ENCODE measurements at places on chromosomes 16 and 17.

DNA sequence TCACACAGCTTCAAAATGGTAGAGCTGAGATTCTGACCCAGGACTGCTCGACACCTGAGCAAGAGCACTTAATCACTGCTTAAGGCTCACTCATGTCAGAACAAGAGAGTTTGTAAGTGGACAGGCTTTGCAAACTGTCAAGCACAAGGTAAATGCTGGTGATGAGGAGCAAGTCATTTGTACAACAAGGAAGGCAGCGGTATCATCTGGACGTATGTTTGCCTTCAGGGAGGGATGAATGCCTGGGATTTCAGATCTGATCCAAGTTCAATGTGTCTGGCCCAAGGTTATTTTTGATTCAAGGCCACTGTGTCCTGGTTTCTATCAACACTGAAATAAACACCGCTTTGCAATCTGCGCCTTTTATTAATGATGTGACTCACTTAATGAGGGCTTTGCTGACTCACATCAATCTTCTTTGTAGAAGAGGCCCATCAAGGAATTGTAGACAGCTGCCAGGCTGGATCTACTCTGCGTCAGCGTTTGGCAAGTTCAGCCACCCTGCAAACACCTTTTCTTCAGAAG lies 174.4 kb upstream of the HS3ST3A1 start:
- DNase-seq = no peak

DNA sequence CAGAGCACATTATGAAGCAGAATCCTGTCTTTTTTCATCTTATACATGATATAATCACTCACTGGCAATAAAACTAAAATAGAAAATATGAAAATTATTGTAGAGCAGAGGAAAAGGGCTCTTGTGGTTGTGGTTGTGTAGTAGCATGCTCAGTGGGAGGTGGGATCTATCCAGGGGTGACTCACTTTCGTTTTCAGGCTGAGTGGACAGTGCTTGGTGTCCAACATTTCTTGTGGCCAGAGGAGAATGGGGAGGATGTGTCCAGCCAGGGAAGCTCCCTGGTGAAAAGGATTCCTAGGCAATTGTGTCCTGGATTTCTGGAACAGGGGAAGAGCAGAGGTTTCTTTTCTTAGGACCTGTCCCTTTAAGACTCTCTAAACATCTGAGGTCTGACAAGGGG lies 31.9 kb upstream of the CPHXL start:
- no peak for DNase-seq

DNA sequence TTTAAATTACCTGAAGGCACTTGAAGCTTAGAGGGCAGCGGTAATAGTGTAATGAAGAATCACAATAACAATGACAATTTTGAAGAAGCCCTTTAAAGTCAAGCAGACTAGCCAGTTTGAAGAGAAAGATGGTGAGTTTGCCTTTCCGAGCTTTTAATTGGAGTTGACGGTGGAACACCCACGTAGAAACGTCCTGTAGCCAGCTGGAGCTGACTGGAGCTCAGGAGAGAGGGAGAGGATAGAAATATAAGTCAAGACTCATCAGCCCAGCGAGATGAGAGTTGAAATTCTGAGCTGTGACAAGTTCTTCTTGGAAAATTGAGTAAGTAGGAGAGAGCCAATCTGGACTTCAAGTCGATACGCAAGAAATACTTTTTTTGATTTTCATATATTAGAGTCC lies 91.7 kb upstream of the CACNG3 start:
- no peak for DNase-seq

DNA sequence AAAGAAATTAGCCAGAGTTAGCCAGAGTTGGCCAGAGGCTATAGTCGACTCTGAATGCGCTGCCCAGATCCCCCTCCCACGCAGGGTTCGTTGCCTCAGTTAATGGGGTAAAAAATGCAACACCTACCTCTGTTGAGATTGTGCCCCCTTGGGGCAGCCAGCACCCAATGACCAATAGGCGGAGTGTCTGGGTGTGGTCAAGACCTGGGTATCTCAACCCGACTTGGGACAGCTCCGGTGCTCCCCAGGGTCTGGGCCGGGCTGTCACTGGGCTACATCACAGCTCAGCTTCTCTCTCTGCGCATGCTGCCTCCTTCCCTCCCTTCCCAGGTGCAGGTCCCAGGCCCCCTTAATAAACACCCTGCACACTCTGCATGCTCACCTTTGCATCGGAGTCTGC lies 59.6 kb upstream of the GCSH start:
- no peak for DNase-seq

- DNase-seq = no peak
Measured at GRCh38 chr17:57809879-57810278, 40.0 kb downstream of the MRPS23 start.

DNA sequence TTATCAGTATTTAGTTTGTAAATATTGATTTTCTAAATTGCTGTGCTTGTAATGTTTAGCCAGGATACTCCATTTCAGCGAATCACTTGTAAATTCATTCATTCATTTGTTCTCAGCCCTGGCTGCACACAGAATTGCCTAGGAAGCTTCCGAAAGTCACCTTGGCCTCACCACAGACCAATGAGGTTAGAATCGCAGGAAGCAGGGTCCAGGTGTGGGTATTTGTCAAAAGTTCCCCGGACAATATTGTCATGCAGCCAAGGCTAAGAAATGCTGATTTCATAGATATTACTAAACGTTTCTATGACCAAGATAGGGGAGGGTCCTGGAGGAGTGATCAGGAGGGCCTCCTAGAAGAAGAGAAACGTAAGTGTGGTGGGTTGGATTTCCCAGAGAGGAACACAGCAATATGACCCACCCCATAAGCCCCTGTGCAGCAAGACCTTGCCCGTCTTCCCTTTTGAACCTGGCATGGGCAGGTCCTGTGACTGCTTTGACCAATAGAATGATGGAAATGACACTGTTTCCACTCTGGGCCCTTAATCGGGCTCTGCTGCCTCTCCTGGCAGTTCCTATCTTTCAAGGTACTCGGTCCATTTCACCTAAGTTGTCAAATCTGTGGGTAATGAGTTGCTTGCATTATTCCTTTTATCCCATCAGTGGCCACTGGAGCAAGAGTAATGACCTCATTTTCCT lies 238.7 kb downstream of the FOXL1 start:
- DNase-seq = no peak

DNA sequence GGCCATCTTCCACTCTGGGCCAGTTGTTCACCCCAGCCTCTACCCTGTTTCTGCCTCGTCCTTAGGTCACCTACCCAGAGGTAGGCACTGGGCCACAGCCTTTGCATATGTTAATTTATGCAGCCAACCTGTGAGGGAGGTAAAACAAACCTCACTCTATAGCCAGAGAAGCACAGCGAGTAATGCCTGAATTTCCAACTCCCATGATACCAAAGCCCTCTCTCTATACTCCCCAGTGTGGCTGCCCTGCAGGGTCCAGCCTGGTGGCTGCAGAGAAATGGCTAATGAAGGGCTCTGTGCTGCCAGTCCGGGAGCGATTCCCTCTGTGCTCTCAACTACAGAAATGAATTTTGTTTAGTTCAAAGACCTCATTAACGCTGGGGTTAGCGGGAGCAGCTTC lies 397.0 kb upstream of the CCL2 start:
- DNase-seq = no peak

DNA sequence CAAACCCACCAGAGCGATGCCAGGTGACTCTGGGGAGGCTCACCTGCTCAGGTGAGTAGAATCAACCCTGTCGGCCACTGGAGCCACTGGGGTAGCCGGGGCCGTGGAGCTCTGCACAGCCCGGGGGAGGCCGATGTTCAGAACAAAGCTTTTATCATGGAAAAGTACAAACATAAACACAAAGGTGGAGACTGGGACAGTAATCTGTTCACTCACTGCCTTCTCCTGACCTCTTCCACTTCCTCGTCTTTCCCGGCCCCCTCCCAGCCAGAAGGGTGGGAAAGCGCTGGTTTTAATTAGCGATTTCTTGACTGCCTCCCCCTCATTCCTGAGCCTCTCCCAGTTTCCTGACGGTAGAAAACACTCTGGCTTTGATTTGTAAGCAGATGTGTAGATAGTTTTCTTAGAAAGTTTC lies 9.8 kb upstream of the TEX19 start:
- peak; percentile 81 for DNase-seq

GRCh38 chr17:50130559-50131305 lies 772 bp upstream of the SAMD14 start:
- DNase-seq = no peak

DNA sequence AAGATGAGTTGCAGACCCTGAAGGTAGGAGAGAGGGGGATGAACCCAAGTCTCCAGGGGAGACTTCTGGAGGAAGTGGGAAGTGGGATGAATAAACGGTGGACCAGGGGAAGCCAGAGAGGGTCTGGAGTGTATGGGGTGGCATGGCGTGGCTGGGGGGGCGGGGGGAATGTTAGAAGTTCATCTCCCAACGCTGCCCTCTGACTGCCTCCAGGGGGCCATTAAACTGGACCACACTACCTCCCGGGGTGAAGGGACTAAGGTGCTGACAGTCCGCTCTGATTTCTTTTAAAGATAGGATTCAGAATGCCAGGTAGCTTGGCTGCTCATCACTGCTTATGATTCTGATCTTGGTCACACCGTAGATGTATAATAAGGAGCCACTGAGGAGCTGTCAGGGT lies 21.2 kb downstream of the ST3GAL2 start:
- DNase-seq = no peak

- no peak for DNase-seq
Measured at GRCh38 chr17:43917016-43917347, 9.6 kb upstream of the MPP2 start.

GRCh38 chr17:79877041-79877440 lies 37.8 kb upstream of the CBX4 start:
- DNase-seq = no peak

DNA sequence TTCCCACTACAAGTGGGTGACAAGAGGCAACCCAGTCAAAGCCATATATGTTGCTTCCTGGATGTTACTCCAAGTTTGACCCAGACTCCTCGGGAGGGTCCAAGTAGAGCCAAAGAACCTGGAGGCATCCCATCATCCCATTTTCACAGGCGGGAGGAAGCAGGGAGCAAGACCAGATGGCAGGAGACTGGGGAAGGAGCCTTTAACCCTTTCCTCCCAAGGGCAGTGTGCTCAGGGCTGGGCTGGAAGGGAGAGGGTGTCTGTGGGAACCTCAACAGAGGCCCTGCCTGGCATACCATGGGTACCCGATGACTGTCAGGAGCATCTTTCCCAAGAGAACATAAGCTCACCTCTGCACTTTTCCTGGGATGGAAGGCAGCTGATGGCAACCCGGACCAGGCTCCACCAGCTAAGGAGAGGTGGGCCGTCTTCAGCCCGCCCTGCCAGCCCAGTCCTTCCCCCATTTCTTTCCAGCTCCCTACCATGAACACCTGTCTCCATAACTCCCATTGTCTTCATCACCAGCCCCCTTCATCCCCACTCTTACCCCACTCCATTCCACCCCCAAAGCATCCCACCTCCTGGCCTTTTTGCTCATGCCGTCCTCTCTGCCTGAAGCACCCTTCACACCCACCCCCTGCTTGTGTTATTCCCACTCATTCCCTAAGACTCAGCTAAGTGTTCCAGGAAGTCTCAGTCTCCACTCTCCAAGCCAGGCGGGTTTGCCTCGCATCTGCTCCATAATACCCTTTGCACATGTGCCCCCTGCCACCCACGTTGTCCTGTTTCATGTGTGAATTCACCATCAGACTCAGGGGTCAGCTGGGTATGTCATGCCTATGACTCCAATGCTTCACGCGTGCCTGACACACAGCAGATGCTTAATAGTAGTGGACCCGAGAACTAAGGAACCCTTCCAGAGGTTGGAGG lies 5.9 kb upstream of the SLC16A5 start:
- DNase-seq = no peak

- no peak for DNase-seq
Measured at GRCh38 chr17:19348081-19348650, 14.4 kb downstream of the B9D1 start.

GRCh38 chr16:66293207-66293735 lies 73.2 kb upstream of the CDH5 start:
- DNase-seq = no peak

DNA sequence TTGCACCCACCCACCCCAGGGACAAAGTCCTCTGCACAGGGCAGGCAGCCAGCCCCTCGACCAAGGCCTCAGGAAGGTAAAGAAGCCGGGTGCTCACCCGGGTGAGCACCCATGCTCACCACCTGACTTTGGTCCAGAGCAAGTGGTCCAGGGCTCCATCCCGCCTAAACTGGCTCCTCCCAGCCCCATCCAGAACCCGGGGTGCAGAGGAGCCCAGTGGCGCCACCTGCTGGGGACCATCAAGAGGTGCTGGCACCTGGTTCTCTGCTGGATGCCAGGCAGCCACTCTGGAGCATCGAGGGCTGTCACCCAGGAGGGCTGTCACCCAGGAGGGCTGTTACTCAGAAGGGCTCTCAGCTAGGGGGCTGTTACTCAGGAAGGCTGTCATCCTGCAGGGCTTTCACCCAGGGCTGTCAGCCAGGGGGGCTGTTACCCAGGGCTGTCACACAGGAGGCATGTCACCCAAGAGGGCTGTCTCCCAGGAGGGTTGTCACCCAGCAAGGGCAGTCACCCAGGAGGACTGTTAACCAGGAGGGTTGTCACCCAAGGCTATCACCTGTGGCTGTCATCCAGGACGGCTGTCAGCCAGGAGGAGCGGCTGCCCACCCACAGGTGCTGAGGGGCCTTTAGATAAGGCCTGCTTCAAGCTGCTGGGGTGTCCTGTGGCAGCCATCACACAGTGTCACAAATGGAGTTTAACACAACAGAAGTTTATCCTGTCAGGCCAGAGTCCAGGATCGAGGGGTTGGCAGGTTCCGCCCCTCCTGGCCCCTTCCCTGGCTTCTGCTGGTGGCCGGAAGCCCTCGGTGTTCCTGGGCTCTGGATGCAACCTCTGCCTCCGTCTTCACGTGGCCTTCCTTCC lies 98.5 kb downstream of the TNFRSF13B start:
- DNase-seq = no peak

DNA sequence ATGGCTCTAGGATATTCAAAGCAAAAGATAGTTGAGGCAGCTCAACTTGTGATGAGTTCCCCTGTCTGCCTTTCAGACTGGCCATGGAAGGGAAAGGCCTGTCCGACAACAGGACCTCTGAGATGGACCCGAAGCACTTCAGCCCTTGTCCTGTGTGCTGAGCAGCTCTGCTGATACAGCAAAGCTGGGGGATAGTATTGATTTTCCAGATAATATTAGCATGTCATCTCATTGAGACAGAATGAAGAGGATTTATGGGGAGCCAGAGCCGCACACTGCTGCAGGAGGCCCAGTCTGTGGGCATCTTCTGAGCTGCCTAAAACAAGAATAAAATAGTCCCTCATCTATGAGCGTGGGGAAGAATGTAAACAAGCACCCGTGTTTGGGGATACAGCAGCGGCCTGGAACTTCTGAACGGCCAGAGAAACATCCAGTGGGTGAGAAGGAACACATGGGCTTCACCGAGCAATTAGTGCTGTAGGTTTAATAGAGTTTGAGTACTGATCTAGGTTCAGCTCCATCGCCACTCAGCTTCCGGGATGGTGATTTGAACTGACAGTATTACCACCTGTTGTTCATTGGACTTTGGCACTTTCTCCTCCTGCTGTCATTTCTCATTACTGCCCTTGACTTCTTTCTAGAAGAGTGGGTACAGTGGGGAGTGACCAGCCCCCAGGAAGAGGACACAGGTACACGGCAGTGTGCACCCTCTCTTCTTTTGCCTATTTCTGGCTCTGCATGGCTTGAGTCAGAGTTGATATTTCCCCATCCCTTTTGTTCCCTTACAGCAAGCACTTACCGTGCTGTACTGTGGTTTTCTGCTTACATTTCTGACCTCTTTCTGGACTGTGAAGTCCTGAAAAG lies 96.5 kb upstream of the TBX2 start:
- DNase-seq = no peak

- no peak for DNase-seq
Measured at GRCh38 chr16:90031186-90031930, 12.1 kb upstream of the DBNDD1 start.

- no peak for DNase-seq
Measured at GRCh38 chr17:72901083-72901482, 191.4 kb downstream of the SLC39A11 start.

- no peak for DNase-seq
Measured at GRCh38 chr16:19118938-19119431, 5.2 kb downstream of the ITPRIPL2 start.

GRCh38 chr17:31313982-31314781 lies at the start of gene EVI2B:
Gene EVI2B, minus strand, starts transcription at chr17:31314054. Its CDS starts 8,445 bp downstream, at chr17:31305609.
- DNase-seq = peak; percentile 6
